ENCODE measurements at places on chromosomes 2 and 18. TPM values are rescaled to one million over a fixed set of nuclear protein-coding genes. Genes with fewer than 3 reads are reported as not detected.

The CRYBA2 gene
- total RNA-seq, result not detected

The ANO7 gene
- 0.27 TPM for total RNA-seq

The ALK gene
- total RNA-seq, result 0.05 TPM

The IL1RL1 gene
- total RNA-seq, result 1.0 TPM

The PSTPIP2 gene
- total RNA-seq, result 8.3 TPM

The OTX1 gene
- total RNA-seq, result not detected

The RDH14 gene
- 15.5 TPM for total RNA-seq

The PARD6G gene
- total RNA-seq, result 0.58 TPM

The SP9 gene
- total RNA-seq, result not detected

The DCDC2C gene
- total RNA-seq, result not detected

The CYBRD1 gene
- total RNA-seq, result 0.27 TPM

The SERPINB8 gene
- total RNA-seq, result 23.0 TPM

GRCh38 chr2:65281627-65282351, 54.2 kb downstream of the ACTR2 start:
- no peak for DNase-seq

GRCh38 chr2:15181092-15181745, 379.9 kb downstream of the NBAS start:
- DNase-seq, result no peak

DNA sequence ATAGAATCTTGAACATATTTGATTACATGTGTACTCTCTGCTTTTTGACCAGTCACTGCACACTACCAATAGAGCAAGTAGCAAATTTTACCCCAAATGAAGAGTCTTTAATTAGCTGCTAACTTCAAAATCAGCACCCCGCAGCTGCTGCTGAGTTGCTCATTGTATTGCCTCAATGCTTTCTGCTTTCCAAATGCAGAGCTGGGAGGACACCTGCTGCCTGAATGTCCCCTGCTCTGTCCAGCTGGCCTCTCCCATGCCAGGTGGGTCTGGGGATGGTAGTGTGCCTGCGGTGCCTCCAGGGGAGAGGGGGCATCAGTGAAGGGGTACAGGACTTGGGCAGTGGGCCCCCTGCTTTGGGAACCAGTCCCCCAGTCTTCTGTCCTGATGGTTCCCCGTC, 184.8 kb downstream of the PRKCE start:
- no peak for DNase-seq

DNA sequence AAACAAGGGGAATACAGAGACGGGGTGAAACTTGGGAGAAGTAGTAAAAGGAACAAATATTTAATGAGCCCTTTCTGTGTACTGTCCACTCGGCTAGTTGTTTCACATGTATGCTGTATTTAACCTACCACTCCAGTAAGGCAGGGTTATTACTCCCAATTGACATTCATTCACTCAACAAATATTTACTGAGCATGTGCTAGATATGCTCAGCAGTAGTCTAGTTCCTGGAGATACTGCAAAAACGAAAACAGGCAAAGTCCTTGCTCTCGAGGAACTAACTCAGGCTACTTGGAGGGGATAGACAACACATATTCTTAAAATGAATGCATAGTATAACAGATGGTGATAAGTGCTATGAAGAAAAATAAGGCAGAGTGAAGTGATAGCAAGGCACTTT, 207.3 kb downstream of the SS18 start:
- no peak for DNase-seq

DNA sequence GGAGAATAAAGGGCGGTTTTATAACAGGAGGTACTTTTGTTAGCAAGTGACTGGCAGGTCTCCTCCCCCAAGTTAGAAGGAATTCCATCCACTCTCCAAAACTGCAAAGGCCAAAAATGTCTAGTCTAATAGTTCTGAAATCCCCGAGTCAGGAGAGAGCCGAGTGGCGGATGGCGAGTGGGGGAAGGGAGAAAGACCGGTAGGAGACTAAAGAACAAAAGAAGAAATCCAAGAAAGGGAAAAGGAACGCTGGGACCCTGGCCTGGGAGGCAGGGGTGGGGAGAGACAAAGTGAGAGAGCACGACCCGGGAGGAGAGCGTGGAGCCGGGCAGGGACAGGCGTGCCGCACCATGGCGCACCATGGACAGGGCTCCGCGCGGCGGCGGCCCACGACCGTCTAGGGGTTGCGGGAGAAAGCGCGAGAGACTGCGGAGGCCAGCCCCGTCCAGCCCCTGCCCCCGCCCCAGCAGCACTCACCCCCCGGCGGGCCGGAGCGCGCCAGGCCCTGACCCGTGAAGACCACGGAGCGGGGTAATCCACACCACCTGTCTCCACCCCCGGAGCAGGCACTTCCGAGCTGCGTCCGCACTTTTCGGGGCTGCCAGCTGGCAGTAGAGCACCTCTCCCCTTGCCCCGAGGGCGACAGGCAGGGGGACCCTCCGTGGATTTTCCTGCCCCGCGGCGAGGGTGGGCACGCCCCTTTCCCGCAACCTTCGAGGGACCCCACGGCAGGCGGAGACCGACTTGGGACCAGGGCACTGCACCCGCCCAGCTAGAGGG, 1.6 kb downstream of the CDH2 start:
- DNase-seq, result no peak

- DNase-seq, result peak; percentile 73
Measured at GRCh38 chr2:73085691-73086090, 14.2 kb upstream of the SFXN5 start.

GRCh38 chr2:236866542-236867340, 218.9 kb upstream of the COPS8 start:
- DNase-seq, result no peak

DNA sequence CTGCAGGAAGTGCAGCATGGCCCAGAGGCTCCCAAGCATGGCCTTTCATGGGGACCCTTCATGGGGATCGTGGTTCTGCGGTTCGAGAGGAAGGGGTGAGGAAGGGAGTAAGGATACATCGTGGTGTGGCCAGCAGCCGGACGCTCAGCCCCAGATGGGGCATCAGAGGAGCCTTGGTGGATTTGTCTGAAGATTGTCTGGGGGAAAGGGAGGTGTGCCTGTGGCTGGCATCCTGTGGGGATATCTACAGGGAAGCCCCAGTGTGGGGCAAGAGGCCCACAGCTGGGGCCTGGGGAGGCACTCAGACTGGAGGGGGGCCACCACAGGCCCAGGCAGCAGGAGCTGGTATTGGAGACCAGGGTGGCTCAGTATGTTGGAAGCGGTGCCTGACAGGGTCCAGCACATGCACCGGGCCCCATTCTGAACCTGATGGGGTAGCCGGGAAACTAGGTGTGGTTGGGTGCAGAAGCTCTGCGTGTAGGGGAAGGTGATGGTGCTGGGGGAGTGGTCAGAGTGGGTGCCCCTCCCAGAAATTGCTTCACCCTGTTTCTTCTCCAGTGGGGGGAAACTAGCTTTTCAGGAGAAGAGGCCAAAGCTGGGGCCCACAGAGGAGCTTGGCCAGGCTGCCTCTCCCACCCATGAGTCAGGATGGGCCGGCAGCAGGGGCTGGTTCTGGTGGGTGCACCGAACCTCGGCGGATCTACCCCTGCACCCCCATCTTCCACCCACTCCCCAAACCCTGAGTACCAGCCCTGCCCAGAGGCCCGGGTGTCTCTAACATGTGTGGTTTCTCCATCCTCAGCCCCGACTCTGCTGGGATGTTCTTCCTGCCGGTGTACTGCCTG, 274.4 kb upstream of the HDAC4 start:
- DNase-seq, result no peak

- no peak for DNase-seq
Measured at GRCh38 chr2:209049608-209050007, 374.2 kb upstream of the MAP2 start.

DNA sequence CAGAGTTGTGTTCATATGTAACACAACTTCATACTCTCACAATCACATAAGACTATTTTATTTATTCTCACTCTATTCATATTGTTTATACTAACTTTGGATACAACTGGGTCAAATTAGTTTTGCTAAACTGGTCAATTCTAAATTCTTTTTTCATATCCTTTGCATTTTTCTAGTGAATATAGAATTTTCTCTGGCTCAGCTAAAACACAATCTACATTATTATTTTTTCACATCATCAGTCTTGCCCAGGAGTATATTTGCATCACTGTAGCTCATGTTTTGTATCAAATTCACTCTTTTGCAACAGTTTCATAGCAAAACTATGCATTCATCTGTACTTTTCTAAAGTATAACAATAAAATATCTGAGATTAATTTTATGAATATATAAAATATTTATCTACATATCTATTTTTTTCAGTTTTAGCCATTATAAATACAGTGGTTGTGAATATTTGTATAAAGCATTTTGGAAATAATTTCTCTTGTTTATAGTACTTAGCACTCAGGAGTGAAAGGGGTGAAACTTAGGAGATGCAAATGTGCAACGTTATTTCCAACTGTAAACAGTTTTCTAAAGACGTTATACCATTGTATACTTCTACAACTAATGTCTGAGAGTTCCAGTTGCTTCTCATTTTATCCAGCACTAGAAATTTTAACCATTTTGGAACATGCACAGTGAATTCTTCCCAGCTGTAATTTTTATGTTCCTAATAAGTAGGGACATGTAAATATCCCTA, 854.6 kb downstream of the CBLN2 start:
- DNase-seq, result no peak

- no peak for DNase-seq
Measured at GRCh38 chr2:119339562-119339923, 27.1 kb downstream of the C2orf76 start.

DNA sequence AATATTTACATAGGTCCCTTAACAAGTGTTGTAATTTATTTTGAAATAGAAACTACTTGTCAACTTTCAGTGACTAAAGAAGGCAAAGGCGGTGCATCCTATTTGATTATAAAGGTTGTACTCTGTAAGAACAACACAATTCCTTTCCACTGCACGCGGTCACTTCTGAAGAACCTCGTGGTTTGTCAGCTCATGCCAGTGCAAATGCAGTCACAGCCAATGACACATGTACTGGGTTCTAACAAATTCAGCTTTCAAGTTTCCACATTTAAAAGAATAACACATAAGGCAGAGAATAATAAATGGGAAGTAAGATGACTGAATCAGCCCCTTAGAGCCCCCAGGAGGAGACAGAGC, 39.7 kb downstream of the CYB5A start:
- DNase-seq, result no peak

GRCh38 chr2:240635998-240636547, 10.8 kb downstream of the GPR35 start:
- no peak for DNase-seq

- peak; percentile 79 for DNase-seq
Measured at GRCh38 chr2:127106991-127107621, at the start of gene BIN1. Gene BIN1, minus strand, starts transcription at chr2:127107154. Its CDS starts 211 bp downstream, at chr2:127106943.

GRCh38 chr18:51623653-51624052, 426.2 kb upstream of the MEX3C start:
- no peak for DNase-seq

DNA sequence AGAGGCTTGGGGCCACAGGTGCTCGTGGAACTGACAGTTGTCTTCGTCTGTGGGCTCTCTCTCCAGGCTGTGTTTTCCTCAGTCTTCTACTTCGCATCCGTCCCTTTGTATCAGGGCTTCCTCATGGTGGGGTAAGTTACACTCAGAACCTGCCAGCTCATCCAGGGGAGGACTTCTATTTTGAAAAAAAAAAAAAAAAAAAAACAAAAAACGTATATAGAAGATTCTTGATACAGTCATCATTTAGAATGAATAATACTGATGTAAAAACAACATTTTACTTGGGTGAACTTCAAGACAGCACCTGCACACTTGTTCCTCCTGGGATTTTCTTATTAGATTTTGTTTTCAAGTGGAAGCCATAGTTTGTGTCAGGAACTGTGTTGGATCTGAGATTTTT, 47.7 kb upstream of the NFATC1 start:
- DNase-seq, result no peak

DNA sequence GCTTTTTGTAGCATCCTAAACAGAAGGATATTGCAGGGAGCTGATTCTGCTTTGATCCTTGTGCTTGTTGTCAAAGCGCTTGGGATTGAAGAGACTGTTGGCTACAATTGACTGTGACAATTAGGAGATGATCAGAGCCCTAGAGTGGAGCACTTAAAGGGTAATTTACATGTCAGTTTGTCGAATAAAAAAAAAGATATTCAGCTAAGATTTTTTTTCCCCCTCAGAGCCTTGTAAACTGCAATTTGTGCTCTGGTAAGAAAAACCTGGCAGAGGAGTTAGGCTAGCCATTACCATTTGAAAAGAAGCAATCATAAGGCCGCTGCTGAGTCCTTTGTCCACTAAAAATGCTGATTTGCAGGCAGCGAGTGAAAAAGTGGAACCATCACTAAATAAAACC, 47.8 kb upstream of the ZEB2 start:
- no peak for DNase-seq

- no peak for DNase-seq
Measured at GRCh38 chr2:174208026-174208425, 40.3 kb downstream of the OLA1 start.

- DNase-seq, result no peak
Measured at GRCh38 chr18:60684843-60685513, 312.4 kb upstream of the MC4R start.

GRCh38 chr2:234973008-234973407, 21.2 kb downstream of the SH3BP4 start:
- DNase-seq, result no peak

GRCh38 chr2:180676520-180677025, 303.8 kb upstream of the UBE2E3 start:
- no peak for DNase-seq

DNA sequence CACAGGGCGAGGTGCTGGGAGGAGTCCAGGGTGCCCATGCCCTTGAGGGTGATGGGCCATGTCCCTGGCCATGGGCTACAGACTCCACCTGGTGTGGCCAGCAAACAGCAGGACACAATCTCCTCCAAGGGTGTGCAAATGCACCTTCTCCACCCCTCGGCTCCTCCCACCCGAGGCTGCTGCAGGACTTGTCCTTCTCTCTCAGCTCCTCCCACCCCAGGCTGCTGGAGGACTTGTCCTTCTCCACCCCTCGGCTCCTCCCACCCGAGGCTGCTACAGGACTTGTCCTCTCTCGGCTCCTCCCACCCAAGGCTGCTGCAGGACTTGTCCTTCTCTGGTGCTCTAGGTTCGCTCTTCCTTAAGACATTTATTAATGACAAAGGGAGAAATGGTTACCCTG, 57.3 kb upstream of the SNTG2 start:
- DNase-seq, result no peak

DNA sequence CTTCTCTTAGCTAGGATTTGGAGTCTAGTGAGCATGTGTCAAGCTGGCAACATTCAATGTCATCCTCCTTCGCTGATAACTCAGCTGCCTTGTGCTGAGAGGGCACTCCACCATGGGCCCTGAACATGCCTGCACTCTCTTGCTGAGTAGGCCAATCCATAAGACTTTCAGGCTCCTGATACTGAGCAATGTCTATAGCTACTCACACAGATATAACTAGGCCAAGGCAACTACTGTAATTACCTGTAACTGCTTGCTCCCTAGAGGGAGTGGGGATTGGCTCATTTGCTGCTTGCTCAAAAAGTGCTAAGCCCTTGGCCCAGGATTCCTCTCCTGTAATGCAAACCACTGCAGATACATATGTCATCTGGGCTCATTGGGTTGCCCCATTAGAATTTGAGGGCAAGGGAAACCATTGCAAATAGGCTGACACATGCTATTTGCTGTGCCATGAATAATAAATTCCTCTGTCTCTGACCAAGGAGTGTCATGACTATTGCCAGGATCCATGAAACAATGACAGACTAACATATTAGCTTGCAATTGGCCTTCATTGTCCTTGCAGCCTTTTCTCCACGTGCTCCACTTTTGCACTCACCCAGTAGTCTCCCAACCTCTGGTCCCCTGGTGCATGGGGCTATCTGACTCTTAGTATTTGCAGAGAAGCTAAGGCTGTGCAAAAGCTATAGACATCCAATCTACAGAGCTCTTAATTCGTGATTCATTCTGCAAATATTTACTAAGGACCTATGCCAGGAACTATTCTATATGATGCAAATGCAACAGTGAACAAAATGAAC, 36.9 kb upstream of the BMPR2 start:
- DNase-seq, result no peak

- DNase-seq, result no peak
Measured at GRCh38 chr2:191604154-191604553, 73.8 kb upstream of the NABP1 start.
